ENCODE measurements at places on chromosomes 5 and 9.

DNA sequence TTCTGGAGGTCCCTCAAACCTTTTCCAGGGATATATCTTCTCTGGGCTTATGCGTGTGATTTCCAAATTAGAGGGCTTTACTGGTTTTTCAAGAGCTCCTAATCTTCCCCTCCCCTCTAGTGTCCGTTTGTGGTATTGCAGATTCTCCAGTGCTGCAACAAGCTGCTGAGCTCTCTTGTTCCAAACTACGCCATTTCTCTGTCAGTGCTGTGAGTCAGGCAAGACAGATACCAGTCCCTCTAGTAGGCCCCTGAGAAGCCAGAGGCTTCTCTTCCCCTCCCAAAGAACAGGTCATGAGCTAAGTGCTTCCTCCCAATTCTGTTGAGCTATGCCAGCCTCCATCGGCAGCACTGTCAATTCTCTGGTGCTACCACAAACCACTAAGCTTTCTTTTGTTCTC, 149.5 kb downstream of the FANCC start:
- peak; percentile 77 for DNase-seq

- no peak for DNase-seq
Observed at GRCh38 chr5:16733331-16734006, 116.7 kb upstream of the RETREG1 start.

GRCh38 chr9:95189251-95190098, 128.0 kb downstream of the FANCC start:
- DNase-seq: peak; percentile 31

DNA sequence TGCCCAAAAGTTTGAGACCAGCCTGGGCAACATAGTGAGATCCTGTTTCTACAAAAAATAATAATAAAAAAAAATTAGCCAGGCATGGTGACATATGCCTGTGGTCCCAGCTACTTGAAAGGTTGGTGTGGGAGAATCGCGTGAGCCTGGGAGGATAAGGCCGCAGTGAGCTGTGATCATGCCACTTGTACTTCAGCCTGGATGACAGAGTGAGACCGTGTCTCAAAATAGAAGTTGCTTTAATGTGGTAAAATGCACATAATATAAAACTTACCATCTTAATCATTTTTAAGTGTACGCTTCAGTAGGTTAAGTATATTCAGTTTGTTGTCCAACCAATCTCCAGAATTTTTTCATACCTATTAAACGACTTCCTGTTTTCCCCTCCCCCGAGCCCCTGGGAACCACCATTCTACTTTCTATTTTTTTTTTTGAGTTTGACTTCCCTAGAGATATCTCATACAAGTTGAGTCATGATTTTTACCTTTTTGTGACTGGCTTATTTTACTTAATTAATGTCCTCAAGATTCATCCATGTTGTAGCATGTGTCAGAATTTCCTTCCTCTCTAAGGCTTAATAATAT, 120.1 kb upstream of the POC5 start:
- no peak for DNase-seq

GRCh38 chr5:56986626-56986947, 34.7 kb upstream of the MIER3 start:
- DNase-seq: no peak

DNA sequence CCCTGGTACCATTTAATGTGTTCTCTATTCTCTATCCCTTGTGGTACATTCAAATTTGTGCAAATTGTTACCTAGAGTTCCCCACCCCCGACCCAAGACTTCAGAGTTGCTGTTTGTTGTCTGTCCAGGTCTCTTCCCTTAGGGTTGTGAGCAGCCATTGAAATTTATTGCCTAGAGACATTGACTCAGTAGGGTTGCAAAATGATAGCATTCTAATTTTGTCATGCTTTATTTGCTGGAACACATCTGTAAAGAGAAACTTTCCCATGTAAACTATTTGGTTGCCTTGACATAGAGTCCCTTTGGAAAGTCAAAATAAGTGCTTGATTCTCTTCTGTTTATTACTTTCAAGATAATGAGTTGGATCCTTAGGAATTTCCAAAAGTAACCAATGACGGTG, 91.7 kb upstream of the KLF9 start:
- no peak for DNase-seq

- no peak for DNase-seq
Observed at GRCh38 chr5:77560677-77561263, 68.7 kb upstream of the WDR41 start.

GRCh38 chr9:70607329-70607728, 192.9 kb upstream of the KLF9 start:
- DNase-seq: no peak

DNA sequence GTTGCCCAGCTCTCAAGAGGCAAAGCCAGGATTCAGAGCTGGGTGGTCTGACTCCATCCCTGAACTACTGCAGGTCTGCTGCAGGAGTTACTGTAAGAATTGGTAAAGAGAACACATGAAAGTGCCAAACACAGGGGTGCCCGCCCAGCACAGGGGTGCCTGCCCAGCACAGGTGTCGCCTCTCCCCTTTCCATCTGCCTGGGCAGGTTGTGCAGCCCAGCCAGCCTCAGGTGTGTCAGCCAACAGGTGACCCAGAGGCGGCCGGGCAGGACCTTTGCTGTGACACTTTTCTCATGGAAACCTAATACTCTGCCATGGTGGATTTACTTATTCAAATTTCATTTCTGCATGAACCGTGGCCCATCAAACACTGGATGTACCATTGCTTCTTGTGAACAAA, 289.7 kb upstream of the IRX4 start:
- DNase-seq: no peak

DNA sequence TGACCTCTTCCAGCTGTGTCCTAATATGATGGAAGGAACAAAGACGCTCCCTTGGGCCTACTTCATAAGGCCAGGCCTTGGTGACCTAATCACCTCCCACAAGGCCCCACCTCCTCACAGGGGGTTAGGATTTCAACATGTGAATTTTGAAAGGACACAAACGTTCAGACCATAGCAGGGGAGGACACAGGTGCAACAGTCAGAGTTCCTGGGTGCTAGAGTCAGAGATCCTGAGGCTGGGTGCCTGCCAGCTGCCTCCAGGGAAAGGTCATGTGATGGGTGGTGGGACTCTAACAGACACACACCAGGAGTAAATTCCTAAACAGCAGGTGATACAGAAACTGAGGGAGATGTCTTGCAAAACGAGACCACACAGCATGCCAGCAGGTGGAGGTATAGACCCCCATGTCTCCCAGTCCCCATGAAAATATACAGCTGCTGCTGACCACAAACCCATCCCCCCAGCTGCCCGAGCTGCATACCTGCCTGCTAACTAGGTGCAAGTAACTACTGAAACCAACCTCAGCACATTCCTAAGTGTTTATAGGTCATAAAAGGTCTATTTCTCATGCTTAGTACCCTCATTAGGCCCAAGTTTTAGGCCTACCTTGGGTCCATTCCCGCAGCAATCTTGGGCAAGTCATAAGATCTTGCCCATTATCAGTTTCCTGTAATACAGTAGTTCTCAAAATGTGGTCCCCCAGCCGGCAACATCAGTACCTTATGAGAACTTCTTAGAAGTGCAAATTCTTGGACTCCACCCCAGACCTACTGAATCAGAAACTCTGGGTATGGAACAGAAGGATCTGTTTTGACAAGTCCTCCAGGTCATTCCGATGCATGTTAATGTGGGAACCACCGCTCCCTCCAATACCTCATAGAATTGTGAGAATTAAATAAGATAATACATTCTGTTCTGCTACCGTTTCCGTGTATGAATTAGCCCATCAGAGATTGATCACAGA, 245.3 kb downstream of the ENC1 start:
- no peak for DNase-seq

- DNase-seq: no peak
Observed at GRCh38 chr5:170289121-170289520, 8.5 kb downstream of the LCP2 start.

- DNase-seq: no peak
Observed at GRCh38 chr9:5321058-5321457, 16.5 kb upstream of the RLN2 start.

- no peak for DNase-seq
Observed at GRCh38 chr9:18007621-18008020, 428.8 kb downstream of the SH3GL2 start.

- no peak for DNase-seq
Observed at GRCh38 chr5:177357459-177358351, at the start of gene RGS14. TSS of gene RGS14 (plus strand) at chr5:177357924. CDS start at chr5:177358025, 101 bp downstream.

- no peak for DNase-seq
Observed at GRCh38 chr9:123527981-123528380, 172.0 kb downstream of the CRB2 start.

DNA sequence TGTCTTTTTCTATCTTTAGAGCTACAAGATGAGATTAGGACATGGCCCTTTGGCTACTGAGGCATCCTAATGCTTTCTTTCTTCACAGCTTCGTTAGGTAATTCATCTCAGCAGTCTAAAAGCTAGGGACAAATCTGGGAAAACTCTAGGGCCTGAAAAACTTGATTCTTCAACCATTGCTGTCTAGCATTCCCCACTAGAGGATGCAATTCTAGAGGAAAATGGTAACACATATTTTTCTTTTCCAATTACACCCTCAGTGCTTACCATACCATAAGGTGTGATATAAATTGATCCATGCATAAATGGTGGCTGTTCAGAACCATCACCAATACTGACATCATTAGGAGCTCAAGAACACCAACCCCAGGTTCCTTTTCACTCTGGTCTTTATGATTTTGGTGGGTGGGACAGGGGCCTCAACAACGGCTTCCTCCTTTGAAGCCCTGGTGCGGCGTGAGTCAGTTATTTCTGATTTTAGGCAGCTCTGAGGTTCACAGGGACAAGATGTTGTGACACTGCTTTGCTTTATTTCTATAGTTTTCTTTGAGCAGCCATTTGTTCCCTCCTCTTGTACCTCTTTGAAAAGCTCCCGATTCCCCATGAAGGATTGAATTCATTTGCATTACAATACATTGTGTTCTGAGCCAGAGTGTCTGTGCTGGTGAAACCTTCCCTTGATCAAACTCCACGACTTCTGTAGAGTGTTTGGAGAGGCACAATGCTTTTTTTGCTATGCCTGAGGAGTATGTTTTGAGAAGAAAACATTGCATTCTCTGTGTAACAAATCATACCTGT, 526.0 kb upstream of the TRPC7 start:
- DNase-seq: no peak

DNA sequence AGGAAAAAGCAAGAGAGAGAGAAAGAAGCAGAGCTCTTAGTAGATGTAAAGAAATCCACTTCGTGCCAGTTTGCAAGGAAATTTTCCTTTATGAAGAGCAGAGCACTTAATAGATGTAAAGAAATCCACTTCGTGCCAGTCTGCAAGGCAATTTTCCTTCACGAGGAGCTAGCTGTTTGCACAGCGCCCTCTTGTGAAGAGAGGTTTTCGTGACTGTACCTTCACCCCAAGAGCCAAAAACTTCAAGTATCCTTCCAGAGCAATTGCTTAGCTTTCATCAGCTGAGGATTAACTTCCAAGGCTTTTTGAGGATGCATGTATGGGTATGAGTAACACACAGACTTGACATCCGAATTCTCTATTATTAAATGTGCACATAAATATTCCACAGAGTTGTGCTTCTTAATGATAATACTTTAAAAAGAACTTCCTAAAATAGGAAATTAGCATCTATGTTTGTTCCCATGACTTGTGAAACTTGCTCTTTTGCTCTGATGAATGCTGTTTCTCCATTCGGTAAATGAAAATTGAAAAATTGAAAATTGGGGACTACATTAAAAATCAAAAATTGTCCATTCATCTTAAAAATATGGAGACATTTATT, 525.6 kb downstream of the PDE4D start:
- peak; percentile 37 for DNase-seq

- no peak for DNase-seq
Observed at GRCh38 chr5:134142806-134143205, 28.3 kb downstream of the TCF7 start.

GRCh38 chr5:111635916-111636570, 121.0 kb downstream of the NREP start:
- no peak for DNase-seq

- DNase-seq: peak; percentile 88
Observed at GRCh38 chr5:147391781-147392180, 118.1 kb downstream of the DPYSL3 start.
